ENCODE measurements at places on chromosomes 1 and 21. TPM values are rescaled to one million over a fixed set of nuclear protein-coding genes. Genes with fewer than 3 reads are reported as not detected.

SLFNL1 gene
- 0.37 TPM for polyA plus RNA-seq

CYP4A22 gene
- polyA plus RNA-seq = 5.4 TPM

ZBTB7B gene
- 13.0 TPM for polyA plus RNA-seq

NBPF3 gene
- 23.1 TPM for polyA plus RNA-seq

MSH4 gene
- polyA plus RNA-seq = 0.39 TPM

SMYD3 gene
- 30.5 TPM for polyA plus RNA-seq

CYYR1 gene
- 79.4 TPM for polyA plus RNA-seq

SPRR5 gene
- not detected for polyA plus RNA-seq

HFM1 gene
- polyA plus RNA-seq = 8.7 TPM

ILDR2 gene
- polyA plus RNA-seq = 15.6 TPM

BSND gene
- polyA plus RNA-seq = 3.6 TPM

SCAMP3 gene
- 45.9 TPM for polyA plus RNA-seq

SPRR2E gene
- polyA plus RNA-seq = not detected

SLC35F3 gene
- polyA plus RNA-seq = 2.0 TPM

Data from left renal pelvis (tissue), 4 donors.